ENCODE measurements at places on chromosomes 6 and 20. TPM values are rescaled to one million over a fixed set of nuclear protein-coding genes. Genes with fewer than 3 reads are reported as not detected.

DNA sequence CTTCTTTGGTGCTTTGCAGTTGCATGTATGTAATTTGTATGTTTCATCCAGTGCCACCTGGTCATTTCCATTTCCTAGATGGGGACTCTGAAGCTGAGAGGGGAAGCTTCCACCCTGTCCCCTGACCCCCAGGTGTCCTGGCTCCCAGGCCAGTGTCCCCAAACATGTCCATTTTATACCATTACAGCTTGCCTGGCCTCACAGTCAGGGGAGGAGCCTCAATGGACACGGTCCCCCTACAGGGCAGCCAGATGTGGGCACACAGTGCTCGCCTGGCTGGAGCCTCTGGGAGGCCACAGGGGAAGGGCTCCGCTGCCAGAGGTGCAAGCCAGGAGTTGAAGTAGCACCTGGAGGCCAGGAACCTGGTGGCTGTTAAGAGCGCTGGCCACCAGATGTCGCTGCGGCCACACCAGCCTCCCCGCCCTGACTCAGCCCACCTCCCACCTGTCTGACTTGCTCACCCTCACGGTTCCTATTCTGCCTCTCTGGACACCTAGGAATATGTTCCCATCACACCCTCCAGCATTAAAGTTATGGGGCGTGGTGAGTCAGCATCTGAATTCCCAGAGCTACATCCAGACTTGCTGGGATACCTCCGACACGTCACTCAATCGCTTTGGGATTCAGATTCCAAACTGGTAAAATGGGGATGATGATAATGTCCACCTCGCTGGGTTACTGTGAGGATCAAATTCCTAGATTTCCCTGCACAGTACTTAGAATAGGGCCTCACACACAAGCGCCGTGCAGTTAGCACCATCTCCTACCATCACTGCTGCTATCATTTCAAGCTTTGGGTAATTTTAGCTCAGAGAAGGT lies 107.4 kb downstream of the SULF2 start:
- peak; percentile 50 for DNase-seq

- DNase-seq, result peak; percentile 72
Observed at GRCh38 chr6:111210194-111210728, 123.0 kb downstream of the SLC16A10 start.

Gene SS18L1
- total RNA-seq, result 7.5 TPM

DNA sequence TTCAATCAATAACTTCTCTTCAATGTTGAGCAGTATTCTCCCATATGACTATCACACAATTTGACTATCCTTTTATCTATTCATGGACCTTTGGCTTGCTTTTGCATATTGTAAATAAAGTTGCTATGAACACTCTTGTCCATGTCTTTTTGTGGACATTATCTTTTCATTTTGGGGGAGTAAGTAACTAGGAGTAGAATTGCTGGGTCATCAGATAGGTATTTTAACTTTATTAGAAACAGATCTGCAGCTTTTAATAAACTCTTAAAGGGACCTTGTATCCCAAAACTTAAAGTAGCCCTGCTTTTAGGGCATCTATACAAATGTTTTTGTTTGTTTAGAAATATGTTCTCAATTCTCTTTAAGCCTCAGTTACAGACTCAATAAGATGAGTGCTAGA lies 614.2 kb upstream of the CITED2 start:
- peak; percentile 17 for DNase-seq

- DNase-seq, result no peak
Observed at GRCh38 chr6:137995371-137995770, 111.8 kb downstream of the PERP start.

DNA sequence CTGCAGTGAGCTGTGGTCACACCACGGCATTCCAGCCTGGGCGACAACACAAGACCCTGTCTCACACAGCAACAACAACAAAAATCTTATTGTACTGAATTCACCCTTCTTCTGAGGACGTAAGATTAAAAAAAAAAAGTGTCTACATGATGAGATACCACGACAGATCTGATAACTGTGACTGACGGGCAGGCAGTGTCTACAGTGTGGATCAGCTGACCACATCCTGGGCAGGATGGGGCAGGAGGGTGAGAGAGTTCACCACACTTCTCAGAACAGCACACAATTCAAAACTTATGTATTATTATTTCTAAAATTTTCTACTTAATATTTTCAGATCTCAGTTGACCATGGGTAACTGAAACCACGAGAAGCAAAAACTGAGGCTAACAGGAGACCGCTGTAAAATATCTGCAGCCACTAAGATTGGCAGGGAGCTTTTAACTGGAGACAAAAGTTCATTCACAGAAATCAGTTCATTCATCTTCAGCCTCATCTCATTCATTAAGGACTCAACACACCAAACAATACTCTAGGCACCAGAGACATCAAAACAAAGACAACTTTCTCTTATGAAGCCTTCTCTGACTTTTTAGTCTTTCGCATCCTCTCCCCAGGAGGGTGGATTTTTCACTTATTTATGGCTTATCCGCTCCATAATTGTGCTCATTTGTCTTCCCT lies 15.7 kb upstream of the NHSL1 start:
- no peak for DNase-seq

DNA sequence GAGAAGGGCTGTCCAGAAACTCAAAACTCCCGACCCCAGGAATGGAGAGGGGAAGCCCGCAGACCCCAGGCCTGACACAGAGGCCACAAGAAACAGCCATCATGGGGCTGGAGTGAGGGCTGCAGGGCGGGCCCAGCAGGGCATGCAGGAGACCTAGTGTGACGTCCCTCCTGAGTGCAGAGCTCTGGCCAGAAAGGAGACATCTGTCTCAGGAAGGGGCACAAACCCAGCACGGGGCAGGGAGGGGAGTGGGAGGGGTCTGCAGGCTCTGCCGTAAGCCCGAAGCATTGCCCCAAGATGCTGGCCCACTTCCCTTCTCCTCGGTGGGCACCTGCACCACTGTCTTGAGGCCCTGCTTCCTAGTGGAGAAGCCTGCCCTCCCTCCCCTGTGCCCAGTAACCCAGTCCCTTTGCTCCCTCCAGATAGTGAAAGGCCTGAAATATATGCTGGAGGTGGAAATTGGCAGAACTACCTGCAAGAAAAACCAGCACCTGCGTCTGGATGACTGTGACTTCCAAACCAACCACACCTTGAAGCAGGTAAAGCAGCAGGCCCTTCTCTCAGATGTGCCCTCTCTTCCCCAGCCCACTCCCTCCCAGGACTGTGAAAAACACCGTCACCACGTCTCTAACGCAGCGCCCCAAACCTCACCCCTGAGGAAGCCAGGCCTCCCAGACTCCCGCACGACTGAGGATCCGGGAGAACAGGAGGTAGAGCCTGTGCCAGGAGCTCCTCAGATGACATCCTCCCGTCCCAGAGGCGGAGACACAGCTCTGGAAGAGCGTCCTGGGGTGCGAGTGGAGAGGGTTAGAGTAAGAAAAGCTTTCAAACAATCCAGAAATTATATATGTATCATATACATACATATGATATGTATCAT lies 9.7 kb downstream of the CST7 start:
- no peak for DNase-seq

Gene FERMT1
- 4.2 TPM for total RNA-seq

DNA sequence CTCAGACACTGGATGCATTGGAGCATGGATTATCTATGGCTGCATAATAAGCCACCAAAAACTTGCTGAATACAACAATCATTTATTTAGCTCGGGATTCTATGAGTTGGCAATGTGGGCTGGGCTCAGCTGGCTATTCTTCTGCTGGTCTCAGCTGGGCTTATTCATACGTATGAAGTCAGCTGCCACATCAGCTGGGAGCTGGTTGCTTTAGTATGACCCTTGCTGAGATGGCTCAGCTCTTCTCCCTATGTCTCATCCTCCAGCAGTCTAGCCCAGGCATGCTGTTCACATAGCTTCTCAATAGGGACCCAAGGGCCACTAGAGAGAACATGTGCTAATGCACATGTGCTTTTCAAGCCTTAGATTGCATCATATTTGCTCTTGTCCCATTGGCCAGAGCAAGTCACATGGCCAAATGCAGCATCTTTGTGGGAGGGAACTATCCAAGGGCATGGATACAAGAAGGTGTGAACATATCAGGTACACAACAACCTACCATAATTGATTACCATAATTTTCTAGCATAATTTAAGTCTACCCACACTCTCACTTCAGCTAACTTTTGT lies 444.6 kb downstream of the KIF16B start:
- DNase-seq, result no peak

DNA sequence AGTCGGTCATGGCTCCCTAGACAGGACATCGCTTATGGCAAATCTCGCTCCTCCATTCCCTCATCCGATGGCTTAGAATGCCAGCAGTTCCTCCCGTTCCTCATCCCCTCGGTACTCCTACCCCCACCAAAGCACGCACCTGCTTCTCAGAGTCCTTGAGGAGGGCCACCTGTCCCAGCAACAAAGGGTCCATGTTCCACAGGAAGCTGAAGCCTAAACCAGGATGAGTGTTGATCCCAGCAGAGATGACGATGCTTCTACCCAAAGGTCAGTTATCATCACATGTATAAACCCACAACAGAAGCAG lies 111.2 kb downstream of the THBS2 start:
- DNase-seq, result no peak

GRCh38 chr6:37565267-37566110 lies 65.8 kb upstream of the CCDC167 start:
- DNase-seq, result peak; percentile 18

Gene DEFB112
- total RNA-seq, result not detected

Gene SCP2D1
- total RNA-seq, result not detected

DNA sequence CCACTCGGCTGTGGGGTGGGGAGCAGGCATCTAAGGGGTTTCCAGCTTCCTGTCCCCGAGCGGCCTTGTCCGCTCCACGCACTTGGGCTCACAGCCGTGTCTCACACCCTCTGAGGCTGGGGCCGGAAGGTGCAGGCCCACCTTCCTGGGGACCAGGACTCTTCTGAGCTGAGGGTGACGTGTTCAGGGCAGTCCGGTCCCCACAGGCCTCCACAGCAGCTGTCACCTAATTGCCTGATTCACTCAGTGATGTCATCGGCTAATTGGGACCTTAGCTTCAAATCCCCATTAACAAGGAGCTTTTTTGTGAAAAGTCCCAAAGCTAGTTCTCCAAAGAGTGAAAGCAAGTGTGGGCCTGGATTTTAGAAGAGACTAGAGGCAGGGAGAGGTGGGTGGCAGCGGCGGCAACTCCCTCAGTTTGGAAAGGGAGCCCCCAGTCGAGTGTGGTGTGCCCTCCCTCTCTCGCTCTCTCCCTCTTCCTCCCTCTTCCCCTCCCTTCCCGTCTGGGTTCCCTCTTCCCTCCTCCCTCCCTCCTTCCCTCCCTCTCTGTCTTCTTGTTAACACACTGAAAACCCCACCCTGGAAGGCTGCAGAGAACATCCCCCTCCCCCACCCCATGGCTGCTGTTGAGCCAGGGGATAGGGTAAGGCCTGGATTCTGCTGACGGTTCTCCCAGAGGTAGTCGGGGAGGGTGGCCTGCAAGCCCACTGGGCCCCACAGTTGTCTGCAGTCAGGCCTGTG lies 39.0 kb downstream of the MYT1 start:
- DNase-seq, result peak; percentile 32

GRCh38 chr6:163945808-163946207 lies 531.3 kb downstream of the QKI start:
- DNase-seq, result no peak

DNA sequence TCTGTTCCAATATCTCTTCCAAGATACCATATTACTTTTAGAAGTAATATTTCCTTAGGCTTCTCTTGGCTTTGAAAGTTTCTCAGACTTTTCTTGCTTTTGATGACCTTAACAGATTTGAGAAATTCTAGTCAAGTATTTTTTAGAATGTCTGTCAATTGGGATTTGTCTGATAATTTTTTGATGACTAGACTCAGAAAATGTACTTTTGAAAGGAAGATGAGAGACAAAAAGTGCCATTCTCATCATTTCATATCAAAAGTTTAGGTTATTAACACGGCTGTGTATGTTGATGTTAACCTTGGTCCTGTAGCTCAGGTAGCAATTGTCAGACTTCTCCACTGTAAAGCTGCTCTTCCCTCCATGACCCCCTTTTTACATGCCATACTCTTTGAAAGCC lies 651.5 kb downstream of the EYS start:
- DNase-seq, result no peak

Gene ZNF391
- total RNA-seq, result 4.7 TPM

Measured in GM23248 (cell line).